ENCODE measurements at places on chromosomes 5 and 9.

GRCh38 chr5:126370796-126371718, 52.2 kb upstream of the GRAMD2B start:
- no peak for DNase-seq

DNA sequence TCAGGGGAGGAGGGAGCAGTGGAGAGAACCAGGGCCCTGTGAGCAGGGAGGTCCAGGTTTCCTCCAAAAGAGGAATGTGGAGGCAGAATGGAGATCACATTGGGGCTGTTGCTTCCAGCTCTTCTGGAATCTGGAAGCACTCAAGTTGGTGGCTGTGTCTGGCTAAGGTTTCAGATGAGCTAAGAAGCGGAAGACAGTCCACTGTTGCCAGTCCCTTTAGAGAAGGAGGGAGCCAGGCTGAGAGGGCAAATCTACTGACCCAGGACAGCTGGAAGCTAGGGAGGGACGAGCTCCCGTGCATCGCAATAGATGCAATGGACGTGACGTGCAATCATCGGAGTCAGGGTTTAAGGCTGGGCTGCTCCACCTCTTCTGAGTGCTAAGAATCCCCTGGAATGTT, 71.2 kb downstream of the TENT4A start:
- DNase-seq, result no peak

- no peak for DNase-seq
Measured at GRCh38 chr5:54177058-54177457, 133.3 kb downstream of the ARL15 start.

DNA sequence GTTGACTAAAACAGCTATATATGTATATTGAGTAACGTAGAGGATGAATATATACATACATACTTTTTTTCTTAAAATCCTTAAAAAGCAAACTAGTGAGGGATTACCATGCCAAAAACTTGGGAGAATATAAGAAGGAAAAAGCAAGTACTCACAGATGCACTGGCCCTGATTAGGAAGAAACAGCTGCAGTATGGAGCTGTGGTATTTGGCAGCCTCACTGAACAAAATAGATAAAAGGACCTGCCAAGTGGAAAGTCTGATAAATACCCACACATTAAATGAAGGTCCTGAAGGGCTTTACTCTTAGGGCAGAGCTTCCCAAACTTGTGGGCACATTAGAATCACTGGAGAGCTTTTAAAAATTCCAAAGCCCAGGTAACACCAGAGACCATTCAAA, 80.6 kb downstream of the FEM1C start:
- no peak for DNase-seq

DNA sequence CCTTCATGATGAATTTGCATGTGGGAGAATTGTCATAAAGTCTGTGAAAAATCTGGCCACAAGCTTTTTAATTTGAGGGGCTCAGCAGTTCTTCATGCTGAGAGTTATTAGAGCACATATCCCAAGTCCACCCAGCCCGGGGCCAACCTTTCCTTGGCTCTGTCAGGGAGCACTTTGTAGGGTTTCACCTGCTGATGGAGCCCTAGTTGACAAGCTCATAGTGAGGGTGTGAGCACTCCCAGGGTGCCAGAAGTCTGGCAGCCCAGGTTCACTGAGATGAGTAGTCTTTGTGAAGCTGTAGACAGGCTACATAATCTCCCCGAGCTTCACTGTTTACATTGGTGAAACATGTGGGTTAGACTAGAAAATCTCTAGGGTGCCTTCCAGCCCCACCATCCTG, 97.2 kb upstream of the NREP start:
- DNase-seq, result no peak

DNA sequence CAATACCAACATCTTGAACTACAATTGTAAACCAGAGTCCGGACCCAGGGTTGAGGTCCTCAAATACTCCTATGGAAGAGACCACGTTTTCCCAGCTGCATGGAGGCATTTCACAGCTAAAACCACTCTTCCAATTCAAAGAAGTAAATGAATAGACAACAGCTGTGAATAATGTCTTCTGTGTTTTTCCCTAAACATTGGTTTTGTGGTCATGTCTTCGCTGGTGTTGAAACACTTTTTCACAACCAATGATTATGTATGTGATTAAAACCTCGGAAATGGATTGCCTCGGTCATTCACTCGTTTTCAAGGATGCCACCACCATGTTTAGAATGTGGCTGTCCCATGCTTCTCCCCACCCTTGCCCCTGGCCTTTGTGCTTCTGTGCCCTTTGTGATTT, 9.4 kb upstream of the TENT4A start:
- DNase-seq, result no peak

GRCh38 chr5:94832685-94833084, 214.2 kb downstream of the SLF1 start:
- no peak for DNase-seq

DNA sequence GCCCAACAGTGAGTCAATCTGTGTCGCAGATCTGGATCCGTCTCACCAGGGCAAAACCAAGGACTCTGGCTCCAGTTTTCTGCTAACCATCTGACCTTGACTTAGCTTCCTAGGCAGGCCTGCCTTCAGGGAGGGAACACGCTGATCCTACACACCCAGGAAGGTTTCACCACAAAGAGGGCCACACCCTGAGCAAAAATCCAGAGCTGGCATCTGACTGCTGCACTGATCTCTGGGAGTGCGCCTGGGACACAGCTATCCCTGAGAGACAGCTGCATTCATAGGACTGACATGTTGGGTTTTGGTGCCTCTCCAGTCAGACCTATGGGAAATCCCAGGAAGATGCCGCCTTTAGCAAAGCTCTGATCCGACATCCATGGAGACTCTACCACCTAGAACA, 47.5 kb downstream of the CDK5RAP2 start:
- DNase-seq, result no peak

GRCh38 chr5:132435886-132436285, 54.7 kb downstream of the IRF1 start:
- no peak for DNase-seq

DNA sequence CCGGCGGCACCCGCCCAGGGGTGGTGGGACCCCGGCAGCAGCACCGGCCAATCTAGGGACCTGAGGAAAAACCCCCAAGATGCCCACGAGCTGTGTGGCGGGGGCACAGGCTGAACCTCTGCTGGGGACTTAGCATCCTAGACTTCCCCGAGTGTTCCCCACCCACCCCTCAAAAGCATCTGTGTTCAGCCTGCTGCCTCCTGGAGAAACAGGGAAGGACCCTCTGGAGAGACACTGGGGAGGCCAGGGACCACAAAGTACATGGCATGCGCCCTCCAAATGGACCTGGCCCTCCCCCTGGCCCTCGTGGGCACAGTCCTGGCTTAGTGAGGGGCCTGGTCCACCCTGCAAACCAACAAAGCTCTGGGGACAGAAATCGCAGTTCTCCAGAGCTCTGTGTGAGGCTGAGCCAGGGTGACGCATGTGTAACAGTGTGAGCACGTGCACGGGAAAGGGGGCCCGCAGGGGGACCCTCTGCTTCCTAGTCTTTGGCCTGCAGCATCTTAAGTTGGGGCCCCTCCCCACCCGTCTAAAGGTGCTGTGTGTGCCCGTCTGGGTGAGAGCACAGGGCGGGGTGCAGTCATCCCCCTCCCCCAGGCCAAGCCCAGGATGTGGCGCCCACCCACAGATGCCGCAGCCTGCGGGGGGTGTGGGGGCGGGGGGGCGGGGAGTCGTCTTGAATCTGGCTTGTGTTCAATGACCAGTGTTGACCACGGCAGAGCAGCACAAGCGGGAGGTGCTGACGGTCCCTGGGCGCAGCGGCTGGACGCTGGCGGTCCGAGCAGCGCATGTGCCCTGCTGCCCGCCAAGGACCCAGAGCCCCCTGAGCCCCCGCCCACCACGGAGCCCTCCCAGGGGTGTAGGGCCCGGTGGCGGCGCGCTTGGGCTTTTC, 672 bp upstream of the KCNT1 start:
- no peak for DNase-seq

DNA sequence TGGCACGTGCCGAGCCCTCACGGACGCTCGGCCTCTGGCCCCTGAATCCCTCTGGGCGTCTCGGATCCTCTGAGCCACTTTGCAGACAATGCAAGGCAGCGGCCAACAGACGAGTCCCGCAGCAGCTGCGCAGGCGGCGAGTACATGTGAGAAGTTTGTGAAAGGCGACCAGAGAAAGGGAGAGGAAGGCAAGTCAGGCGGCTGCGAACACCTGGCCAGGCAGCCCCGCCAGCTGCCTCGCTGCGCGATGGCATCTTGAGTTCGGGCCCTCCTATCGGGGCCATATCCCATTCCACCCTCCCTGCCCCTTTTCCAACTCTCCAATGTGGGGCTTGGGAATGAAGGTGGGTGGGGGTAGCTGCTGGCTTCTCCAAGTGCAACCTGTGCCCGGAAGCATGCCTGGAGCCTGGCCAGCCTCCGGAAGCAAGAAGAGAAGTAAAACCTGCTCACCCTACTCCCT, 4.5 kb upstream of the POU4F3 start:
- DNase-seq, result no peak

GRCh38 chr5:14299666-14300065, 156.5 kb downstream of the TRIO start:
- DNase-seq, result no peak

DNA sequence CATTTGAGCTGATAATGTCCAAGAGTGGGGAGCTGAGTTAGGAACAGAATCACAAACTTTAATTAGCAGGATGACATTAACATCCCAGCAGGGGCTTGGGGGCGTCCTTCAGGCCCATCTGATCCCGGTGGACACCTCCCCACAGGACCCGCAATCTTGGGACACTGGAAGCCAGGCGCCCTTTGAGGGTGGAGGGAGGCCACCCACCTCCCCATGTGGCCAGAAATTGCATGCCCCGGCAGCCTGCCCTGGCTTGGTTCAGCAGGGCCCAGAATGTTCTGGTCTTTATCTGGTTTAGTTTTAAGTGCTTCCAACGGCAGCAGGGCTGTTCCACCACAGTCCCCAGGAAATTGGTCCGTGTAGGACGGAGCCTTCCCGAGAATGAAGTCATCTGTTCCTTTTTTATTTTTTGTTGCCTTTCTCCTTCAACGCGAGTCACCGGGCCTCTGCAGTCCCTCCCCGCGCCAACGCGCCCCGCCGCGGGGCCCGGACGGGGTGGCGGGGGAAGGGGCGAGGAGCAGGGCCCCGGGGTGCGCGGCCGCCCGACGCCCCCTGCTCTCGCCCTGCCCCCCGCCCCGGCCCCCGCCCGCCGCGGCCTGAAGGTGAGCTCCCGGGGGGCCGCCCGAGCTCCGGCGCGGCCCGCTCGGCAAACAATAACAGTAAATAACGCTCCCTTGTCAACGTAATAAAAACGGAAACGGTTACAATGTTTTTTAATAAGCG, 207.9 kb downstream of the C9orf50 start:
- DNase-seq, result no peak

GRCh38 chr9:33136721-33137670, 30.1 kb downstream of the B4GALT1 start:
- no peak for DNase-seq

- DNase-seq, result no peak
Measured at GRCh38 chr5:172172912-172173563, 15.0 kb downstream of the STK10 start.

DNA sequence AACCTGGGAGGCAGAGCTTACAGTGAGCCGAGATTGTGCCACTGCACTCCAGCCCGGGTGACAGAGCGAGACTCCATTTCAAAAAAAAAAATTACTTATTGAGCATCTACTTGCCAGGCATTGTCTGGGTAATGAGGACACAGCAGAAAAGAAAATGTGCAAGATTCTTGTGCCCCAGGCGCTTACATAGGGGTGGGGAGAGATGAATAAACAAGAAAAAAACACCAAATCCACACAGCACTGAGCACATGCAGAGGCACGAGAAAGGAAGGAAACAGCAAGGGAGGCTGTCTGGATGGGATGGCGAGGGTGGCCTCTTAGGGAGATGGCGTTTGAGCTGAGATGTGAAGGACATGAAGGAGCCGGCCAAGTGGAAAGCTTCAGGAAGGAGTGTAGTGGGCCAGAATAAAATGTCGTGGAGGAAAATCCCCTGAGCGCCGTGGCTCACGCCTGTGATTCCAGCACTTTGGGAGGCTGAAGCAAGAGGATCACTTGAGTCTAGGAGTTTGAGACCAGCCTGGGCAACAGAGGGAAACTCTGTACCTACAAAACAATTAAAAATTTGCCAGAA, 13.9 kb downstream of the DYNC2I2 start:
- no peak for DNase-seq

- no peak for DNase-seq
Measured at GRCh38 chr5:174293006-174293405, 247.5 kb downstream of the NSG2 start.

- no peak for DNase-seq
Measured at GRCh38 chr5:40404613-40405012, 275.1 kb upstream of the PTGER4 start.

DNA sequence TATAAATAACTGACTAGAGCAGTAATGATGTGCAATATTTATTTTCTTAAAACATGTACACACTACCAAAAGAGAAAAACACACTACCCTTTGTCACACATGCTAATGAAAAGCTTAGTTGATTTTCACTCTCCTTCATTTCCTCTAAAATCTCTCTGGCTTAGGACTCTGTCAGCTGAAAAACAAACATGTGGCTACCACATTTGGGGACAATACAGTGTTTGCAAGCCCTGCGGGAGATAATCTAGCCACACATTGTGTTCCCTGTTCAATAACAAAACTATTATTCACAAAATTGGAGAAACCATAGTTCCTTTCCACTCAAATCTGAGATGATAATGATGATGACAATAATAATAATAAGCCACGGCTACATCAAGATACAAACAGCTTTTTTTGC, 3.5 kb upstream of the LOX start:
- DNase-seq, result no peak

- DNase-seq, result no peak
Measured at GRCh38 chr5:60161340-60161934, 267.9 kb upstream of the PDE4D start.

DNA sequence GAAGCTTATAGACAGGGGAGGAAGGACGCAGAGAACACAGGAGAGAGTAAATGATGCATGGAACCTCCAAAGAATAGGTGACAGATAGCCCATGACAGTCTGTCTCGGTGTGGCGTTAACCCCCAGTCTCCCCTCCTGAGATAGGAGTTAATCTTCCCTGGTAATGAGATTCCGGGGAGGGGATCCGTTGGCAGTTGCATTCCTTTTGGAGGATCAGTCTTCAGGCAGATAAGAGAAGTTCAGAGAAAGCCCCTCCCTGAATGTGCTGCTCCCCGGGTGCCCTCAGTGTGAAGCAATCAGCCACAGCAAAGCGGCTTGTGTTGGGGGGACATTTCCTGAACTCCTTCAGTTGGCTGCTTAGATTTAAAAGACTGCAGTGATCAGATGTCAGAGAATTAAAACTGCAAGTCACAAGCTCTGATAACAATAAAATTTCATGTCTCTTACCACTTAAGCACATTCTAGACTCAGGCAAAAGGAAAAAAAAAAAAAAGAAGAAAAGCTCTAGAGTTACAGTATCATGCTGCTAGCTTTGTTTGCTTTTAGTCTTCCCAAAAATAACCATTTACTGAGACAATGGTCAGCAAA, 121.1 kb downstream of the EGFLAM start:
- no peak for DNase-seq

GRCh38 chr5:141825791-141826560, 52.2 kb downstream of the PCDH1 start:
- DNase-seq, result no peak

GRCh38 chr9:92747459-92748232, 17.0 kb downstream of the BICD2 start:
- no peak for DNase-seq

GRCh38 chr9:98778711-98779530, 17.4 kb downstream of the ANKS6 start:
- DNase-seq, result no peak

GRCh38 chr5:33641744-33642505, 201.2 kb downstream of the TARS1 start:
- no peak for DNase-seq
